Kidney epithelial cell (primary cell): ENCODE measurements at places on chromosomes 3 and 15. TPM values are rescaled to one million over a fixed set of nuclear protein-coding genes. Genes with fewer than 3 reads are reported as not detected.

The PIGZ gene
- total RNA-seq: 0.88 and 1.1 TPM in 2 replicates

DNA sequence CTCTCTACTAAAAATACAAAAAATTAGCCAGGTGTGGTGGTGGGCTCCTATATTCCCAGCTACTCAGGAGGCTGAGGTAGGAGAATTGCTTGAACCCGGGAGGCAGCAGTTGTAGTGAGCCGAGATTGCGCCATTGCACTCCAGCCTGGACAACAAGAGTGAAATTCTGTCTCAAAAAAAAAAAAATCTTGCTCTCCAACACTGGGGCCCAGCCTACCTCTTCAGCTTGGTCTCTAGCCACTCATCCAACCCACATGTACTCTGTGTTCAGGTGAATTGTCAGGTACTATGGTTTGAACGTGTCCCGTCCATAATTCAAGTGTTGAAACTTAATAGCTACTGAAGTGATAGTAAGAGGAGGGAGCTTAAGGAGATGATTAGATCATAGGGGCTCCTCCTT lies 22.4 kb upstream of the RAB7A start:
- no peak for DNase-seq

DNA sequence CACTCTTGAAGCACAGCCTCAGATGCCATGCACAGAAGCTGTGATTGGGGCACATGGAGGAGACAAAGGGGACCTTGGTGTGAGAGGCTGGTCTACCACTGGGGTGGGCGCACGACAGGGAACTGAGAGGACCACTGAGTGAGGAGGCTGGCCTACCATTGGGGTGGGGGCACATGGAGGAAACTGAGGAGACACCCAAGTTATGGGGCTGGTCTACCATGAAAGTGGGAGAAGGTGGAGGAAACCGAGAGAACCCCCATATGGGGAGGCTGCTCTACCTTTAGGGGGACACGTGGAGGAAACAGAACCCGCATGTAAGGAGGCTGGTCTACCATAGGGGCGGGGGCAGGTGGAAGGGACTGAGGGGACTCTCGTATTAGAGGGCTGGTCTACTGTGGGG lies 153.4 kb downstream of the FBLN2 start:
- no peak for DNase-seq

GRCh38 chr3:9339761-9340471 lies 22.9 kb upstream of the THUMPD3 start:
- DNase-seq: no peak

GRCh38 chr3:66997560-66998112 lies 471 bp upstream of the KBTBD8 start:
- no peak for DNase-seq

The EAF2 gene
- 1.1 and 1.5 TPM in 2 replicates for total RNA-seq

The GOLGA6L9 gene
- 4.3 and 4.9 TPM in 2 replicates for total RNA-seq

GRCh38 chr15:67372543-67372942 lies 118.0 kb downstream of the IQCH start:
- no peak for DNase-seq

The ALDH1A3 gene
- total RNA-seq: 208 and 210 TPM in 2 replicates

GRCh38 chr3:119276680-119277079 lies 17.5 kb upstream of the ARHGAP31 start:
- no peak for DNase-seq

The SEMA7A gene
- total RNA-seq: 289 and 322 TPM in 2 replicates

DNA sequence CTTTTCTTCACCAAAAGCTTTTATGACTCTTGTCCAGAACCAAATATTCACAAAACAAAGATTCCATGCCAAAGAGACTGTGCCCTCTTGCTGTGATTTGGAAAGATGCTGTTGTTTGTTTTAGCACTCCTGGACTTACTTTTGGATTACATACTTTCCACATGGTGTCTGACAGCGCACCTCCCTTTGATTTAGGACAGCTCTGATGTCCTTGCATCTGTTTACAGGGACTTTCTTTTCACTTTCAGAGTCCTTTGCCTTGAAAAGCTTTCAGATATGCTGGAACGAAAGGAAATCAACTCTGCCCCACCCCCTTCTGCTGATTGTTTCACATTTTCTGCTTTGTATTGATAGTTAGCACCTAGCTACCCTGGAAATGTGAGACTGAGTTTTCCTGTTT lies 133.0 kb upstream of the NR2E3 start:
- no peak for DNase-seq

DNA sequence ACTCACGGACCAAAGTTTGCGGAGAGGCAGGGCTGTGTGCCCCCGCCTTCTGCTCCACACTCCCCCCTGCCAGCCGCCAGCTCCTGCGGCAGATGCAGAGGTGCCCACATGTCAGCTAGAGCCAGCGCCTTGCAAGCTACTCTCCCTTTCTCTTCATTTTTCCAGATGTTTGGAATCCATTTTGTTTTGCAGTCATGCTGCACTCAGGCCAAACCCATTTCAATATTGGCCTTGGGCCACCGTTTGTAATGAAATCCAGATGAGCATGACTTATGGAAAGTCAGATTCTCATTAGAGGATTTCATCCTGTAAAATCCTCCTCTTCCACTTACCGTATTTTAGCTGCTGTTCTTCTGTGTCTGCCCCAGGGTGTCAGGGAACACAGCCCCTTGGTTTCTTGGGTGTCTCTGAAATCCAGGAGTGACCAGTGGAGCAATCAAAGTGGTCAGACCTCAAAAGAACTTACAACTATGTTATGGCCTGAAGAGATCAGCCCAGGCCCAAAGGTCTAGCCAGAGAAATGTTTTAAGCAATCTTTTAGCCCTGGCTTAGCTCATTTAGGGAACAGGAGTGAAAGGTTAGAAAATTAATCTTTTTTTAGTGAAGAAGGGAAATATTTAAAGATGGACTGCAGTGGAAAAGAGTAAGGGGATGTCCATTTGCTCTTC lies 65.8 kb downstream of the AAGAB start:
- no peak for DNase-seq

- no peak for DNase-seq
These were observed 30.8 kb downstream of the POMGNT2 start for GRCh38 chr3:43074901-43075689.

The OR5K2 gene
- total RNA-seq: not detected in 2 replicates

GRCh38 chr15:73745073-73745472 lies 8.1 kb downstream of the INSYN1 start:
- DNase-seq: no peak

The RBPMS2 gene
- total RNA-seq: 1.4 and 1.9 TPM in 2 replicates

DNA sequence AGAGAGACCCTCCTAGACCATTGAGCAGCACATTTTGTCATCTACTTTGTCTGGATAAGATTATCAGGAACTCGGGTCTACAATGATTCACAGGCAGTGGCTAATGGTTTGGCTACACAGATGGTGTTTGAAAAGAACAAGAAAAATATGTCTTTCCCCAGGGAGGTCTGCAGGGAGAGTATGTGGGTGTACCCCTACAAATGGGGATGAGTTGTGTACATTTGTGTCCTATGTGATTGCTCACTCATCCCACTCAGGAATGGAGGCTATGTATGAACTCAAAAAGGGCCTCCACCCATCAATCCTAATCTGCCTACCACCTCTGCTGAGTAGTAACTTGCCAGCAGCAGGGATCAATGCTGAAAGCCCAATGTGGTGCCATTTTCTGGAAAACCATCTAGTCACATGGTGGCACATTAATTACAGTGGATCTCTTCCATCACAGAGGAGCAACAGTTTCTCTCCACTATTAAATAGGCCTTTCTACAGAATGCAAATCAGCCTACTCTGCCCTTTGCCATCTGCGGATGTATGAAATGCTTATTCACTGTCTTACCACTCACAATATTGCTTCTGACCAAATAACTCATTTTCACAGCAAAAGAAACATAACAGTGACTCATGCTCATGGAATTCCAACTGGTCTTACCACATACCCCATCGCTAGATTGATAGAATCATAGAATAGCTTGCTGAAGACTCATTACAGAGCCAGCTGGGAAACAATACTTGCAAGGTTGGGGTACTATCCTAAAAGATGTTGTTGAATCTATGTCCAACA lies 48.3 kb upstream of the TRIM42 start:
- peak; percentile 91 for DNase-seq

DNA sequence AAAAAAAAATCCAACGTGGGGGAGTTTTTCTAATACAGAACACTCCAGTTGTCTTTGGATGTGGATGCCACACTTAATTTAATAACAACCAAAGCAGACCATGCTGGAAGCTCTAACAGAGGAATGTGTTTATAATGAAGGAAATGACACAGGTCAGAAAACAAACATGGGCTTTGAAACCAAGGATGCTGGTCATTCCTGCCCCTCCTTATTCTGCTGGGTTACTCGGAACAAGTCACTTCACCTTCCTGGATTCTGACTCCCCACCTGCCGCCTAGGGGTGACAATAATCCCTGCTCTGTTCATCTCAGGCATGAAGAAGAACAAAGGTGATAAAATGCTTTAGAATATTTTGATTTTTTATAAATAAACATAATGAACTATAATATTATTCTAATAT lies 240.9 kb upstream of the ADAMTS9 start:
- DNase-seq: no peak

The SPATA12 gene
- total RNA-seq: 0.38 and 0.48 TPM in 2 replicates

GRCh38 chr3:83953417-83954089 lies 1005.2 kb upstream of the CADM2 start:
- no peak for DNase-seq

The PARP6 gene
- 45.0 and 45.7 TPM in 2 replicates for total RNA-seq

DNA sequence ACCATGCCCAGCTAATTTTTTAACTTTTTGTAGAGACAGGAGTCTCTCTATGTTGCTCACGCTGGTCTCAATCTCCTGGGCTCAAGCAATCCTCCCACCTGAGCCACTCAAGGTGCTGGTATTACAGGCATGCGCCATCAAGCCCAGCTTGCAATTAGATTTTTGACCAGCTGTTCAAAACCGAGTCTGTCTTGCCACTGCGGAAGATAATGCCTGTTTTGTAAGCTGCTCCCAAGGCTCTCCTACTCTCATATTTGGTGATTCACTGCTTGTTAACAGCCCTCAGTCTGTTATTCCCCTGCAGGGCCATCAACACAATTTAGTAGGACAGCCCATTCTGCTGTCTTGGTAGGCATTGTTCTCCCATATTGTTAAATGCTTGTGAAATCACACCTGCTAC lies 17.8 kb upstream of the MCCC1 start:
- no peak for DNase-seq

The ACSBG1 gene
- total RNA-seq: not detected in 2 replicates

The DNAJC19 gene
- total RNA-seq: 18.3 and 25.4 TPM in 2 replicates

The CTXND1 gene
- total RNA-seq: under 0.01 TPM in 1 of 2 replicates, not detected in the other

The INSYN1 gene
- 1.3 and 3.1 TPM in 2 replicates for total RNA-seq

GRCh38 chr15:63364399-63365272 lies 17.0 kb downstream of the CA12 start:
- no peak for DNase-seq

DNA sequence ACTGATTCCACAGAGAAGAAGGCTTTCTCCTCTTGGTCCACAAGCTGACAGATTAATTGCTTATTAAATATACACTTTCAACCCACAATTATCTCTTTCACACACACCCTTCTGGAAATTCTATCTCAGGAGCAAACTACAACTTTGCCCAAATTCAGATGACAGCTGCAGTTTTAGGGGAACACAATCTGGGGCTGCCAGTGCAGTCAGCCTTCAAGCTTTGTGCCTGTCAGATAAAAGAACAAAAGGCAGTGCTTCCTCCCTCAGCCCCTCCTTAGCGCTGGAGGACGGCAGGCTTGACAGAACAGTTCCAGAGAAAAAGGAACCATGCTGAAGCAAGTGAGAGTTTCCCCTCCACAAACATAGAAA lies 99.6 kb downstream of the TMCC1 start:
- DNase-seq: no peak

- no peak for DNase-seq
These were observed 60.6 kb upstream of the GCNT3 start for GRCh38 chr15:59550956-59551355.

DNA sequence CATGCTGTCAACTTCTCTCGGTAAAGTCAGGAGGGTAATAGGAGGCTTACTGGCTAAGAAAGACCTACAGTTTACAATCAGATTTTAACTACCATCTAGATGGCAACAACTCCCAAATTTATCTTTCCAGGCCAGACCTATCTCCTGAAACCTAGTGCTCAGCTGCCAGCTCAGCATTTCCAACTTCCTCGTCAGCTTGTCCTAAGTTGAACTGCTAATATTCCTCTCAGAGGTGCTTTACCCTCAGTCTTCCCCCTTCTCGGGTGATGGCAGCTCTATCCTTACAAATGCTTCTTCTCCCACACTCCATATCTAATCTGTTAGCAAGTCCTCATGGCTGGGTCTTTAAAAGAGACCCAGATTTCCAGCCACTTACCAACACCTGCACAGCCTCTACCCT lies 36.9 kb upstream of the UBE2E2 start:
- DNase-seq: no peak

DNA sequence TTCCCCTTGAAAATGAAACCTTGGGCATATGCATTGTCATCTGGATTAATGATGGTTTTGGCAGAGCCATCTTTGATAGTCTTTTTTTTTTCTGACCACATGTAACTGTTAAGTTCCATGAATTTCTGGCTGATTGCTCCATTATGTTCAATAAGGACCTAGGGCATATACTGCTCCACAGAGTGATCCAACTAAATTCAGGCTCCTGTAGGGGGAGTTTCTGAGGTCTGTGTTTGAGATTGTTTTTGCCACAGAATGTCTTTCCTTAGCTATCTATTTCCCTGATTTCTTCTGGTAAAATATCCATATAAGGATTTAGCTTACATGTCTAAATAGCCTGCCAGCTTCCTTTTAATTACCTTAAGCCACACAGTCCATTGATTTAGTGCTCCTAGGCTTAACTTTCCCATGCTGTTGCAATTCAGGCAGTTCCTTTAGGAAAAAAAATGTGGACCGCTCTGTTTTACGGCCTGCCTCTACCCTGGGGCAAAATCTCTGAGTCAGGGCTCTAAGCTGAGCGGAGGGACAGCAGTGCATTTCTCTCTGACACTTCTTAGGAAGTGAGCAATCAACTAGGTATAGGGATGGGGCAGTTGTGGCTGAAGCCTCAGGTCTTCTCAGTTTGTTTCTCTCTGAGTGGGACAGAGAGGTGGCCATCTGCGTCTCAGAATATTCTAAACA lies 796.2 kb downstream of the NR2F2 start:
- no peak for DNase-seq

GRCh38 chr15:38128341-38128781 lies 124.3 kb upstream of the SPRED1 start:
- no peak for DNase-seq

DNA sequence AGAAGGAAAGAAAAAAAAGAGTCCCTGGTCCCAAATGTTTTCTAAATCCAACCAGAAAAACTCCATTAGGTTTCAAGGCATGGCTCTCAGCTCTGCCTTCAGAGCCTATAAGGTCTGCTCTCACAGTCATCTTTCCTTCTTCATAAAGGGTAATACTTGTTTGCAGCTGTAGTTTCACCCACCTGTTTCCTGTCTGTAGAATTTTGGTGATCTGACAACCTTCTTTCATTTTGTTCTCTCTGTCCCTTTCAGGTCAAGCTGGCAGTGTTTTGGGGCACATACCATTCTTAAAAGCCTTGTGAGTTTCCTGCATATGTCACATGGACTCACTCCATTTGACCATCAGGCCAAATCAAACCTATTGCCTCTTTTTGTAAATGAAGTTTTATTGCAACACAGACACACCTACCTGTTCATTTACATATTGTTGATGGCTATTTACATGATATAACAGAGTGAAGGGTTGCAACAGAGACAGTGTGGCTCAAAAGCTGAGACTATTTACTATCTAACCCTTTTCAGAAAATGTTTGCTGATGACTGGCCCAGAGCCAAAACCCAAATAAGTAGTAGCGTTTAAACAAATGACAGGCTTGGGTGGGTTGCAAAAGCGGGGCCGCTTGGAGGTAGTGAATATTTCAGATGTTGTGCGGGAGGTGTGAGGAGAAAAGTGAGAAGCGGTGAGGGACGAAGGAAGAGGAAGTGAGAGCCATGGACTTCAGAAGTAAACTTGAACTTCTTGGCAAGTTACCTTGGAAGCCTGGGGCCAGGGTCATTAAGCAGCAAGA lies 292.7 kb upstream of the PROK2 start:
- no peak for DNase-seq

- no peak for DNase-seq
These were observed 5.5 kb upstream of the ACAP2 start for GRCh38 chr3:195448205-195448875.
